ENCODE measurements at places on chromosomes 7 and 10.
A peak's percentile ranks its signal among the peaks of the same experiment; 100 is the strongest.

- no peaks in the 10 kb centered on the region for H3K27me3 ChIP-seq
- peak overlapping the region; percentile 92 for H3K27ac ChIP-seq
- H3K36me3 ChIP-seq, result no peaks in the 10 kb centered on the region
These were observed 27.4 kb upstream of the SYPL1 start for GRCh38 chr7:106139265-106140251.

DNA sequence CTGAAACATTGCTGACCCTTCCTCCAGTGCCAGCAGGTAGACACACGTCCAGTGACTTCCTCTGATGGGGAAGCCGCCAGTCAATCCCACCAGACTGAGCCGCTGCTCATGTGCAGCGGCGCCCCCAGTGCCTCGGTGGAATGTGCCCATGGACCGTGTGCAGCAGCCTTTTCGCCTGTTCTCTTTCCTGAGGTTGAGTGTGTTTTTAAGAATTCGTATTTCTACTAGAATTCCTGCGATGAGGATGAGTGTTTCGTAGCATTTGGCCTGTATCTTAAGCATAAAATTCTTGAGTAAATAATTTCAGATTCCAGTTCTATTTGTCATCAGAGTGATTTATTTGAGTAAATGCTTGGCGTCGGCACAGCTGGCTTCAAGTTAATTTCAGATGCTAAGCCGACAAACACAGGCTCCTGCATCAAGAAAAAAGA lies 35.4 kb downstream of the BNIP3 start:
- H3K36me3 ChIP-seq, result peaks cover 72% of the 10 kb centered on the region
- H3K27me3 ChIP-seq, result no peaks in the 10 kb centered on the region
- H3K27ac ChIP-seq, result no peak overlapping the region
- H3K4me1 ChIP-seq, result peaks cover 15% of the 10 kb centered on the region
- DNase-seq, result no peak
- H3K4me3 ChIP-seq, result no peak overlapping the region

- H3K27ac ChIP-seq, result no peak overlapping the region
- H3K27me3 ChIP-seq, result no peaks in the 10 kb centered on the region
- no peak overlapping the region for H3K4me3 ChIP-seq
- peaks cover 16% of the 10 kb centered on the region for H3K4me1 ChIP-seq
- H3K36me3 ChIP-seq, result no peaks in the 10 kb centered on the region
- DNase-seq, result no peak
These were observed 5.6 kb downstream of the RHBDD2 start for GRCh38 chr7:75884476-75884875.

DNA sequence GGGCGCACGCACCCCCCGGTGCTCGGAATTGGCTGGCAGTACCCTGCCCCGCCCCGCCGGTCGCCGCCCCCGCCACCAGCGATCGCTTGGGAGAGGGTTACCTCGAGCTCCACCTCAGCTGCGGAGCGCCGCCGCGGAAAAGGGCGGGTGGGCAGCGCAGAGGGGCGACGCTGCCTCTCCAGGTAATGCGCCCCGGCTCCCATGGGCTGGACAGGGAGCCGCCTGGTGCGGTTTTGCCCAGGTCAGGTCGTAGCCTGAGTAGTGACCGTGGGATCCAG lies 1.3 kb downstream of the PFKFB3 start:
- H3K36me3 ChIP-seq, result no peaks in the 10 kb centered on the region
- peaks cover 39% of the 10 kb centered on the region for H3K4me1 ChIP-seq
- DNase-seq, result no peak

- DNase-seq, result peak; percentile 41
- no peaks in the 10 kb centered on the region for H3K27me3 ChIP-seq
- H3K36me3 ChIP-seq, result no peaks in the 10 kb centered on the region
- no peak overlapping the region for H3K4me3 ChIP-seq
- H3K4me1 ChIP-seq, result peaks cover 12% of the 10 kb centered on the region
These were observed 80.6 kb downstream of the PRKAG2 start for GRCh38 chr7:151796091-151796870.

GRCh38 chr7:1054861-1055450 lies 10.6 kb downstream of the GPR146 start:
- H3K27me3 ChIP-seq, result no peaks in the 10 kb centered on the region
- peaks cover 30% of the 10 kb centered on the region for H3K4me1 ChIP-seq
- peak overlapping the region; percentile 70 for H3K27ac ChIP-seq
- no peak for DNase-seq

GRCh38 chr10:46031648-46032532 lies 1.5 kb upstream of the NCOA4 start:
- no peaks in the 10 kb centered on the region for H3K27me3 ChIP-seq
- DNase-seq, result no peak
- no peak overlapping the region for H3K4me3 ChIP-seq

GRCh38 chr7:152899548-152900109 lies 140.1 kb downstream of the ACTR3B start:
- no peak overlapping the region for H3K4me3 ChIP-seq
- no peaks in the 10 kb centered on the region for H3K36me3 ChIP-seq
- DNase-seq, result peak; percentile 88
- peaks cover 12% of the 10 kb centered on the region for H3K4me1 ChIP-seq
- peak overlapping the region; percentile 84 for H3K27ac ChIP-seq

GRCh38 chr10:127326883-127327282 lies 130.5 kb upstream of the INSYN2A start:
- no peak for DNase-seq
- H3K36me3 ChIP-seq, result no peaks in the 10 kb centered on the region
- no peaks in the 10 kb centered on the region for H3K27me3 ChIP-seq

GRCh38 chr7:99105756-99106155 lies 38.2 kb downstream of the SMURF1 start:
- peaks cover 42% of the 10 kb centered on the region for H3K4me1 ChIP-seq
- H3K27ac ChIP-seq, result peak overlapping the region; percentile 7
- no peaks in the 10 kb centered on the region for H3K36me3 ChIP-seq
- DNase-seq, result no peak
- H3K27me3 ChIP-seq, result no peaks in the 10 kb centered on the region

- no peak overlapping the region for H3K27ac ChIP-seq
- no peak for DNase-seq
- no peak overlapping the region for H3K4me3 ChIP-seq
- no peaks in the 10 kb centered on the region for H3K27me3 ChIP-seq
- no peaks in the 10 kb centered on the region for H3K36me3 ChIP-seq
These were observed 53.0 kb downstream of the PDZD8 start for GRCh38 chr10:117322260-117322659.

- no peak overlapping the region for H3K4me3 ChIP-seq
- DNase-seq, result no peak
- H3K27ac ChIP-seq, result no peak overlapping the region
- no peaks in the 10 kb centered on the region for H3K36me3 ChIP-seq
- no peaks in the 10 kb centered on the region for H3K4me1 ChIP-seq
These were observed 29.9 kb downstream of the SEC61G start for GRCh38 chr7:54729107-54729506.

GRCh38 chr10:96462606-96463151 lies 51.0 kb downstream of the TLL2 start:
- no peak for DNase-seq
- no peak overlapping the region for H3K27ac ChIP-seq
- H3K4me3 ChIP-seq, result no peak overlapping the region
- H3K36me3 ChIP-seq, result no peaks in the 10 kb centered on the region
- H3K4me1 ChIP-seq, result no peaks in the 10 kb centered on the region

DNA sequence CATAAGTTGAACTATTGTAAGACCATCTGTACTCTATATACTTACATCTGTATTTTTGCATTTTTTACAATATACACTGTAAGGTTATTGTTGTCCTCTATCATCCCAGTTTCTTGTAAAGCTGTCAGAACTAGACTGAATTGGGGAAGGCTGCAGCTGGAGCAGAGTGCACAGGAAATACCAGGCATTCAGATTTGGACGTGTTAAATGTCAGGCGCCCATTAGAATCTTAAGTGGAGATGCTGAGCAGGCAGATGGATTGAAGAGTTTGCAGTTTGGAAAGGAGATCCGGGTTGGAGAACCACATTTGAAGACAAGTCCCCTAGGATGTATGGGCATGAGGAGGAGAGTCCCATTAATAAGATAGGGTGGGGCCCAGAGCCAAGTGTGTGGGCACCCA lies 40.4 kb downstream of the MTURN start:
- peaks cover 67% of the 10 kb centered on the region for H3K4me1 ChIP-seq
- no peaks in the 10 kb centered on the region for H3K36me3 ChIP-seq
- H3K27me3 ChIP-seq, result no peaks in the 10 kb centered on the region

GRCh38 chr7:46283852-46284251 lies 362.8 kb upstream of the IGFBP3 start:
- no peaks in the 10 kb centered on the region for H3K27me3 ChIP-seq
- no peaks in the 10 kb centered on the region for H3K36me3 ChIP-seq
- H3K27ac ChIP-seq, result peak overlapping the region; percentile 20
- H3K4me3 ChIP-seq, result no peak overlapping the region
- peak; percentile 20 for DNase-seq
- no peaks in the 10 kb centered on the region for H3K4me1 ChIP-seq

DNA sequence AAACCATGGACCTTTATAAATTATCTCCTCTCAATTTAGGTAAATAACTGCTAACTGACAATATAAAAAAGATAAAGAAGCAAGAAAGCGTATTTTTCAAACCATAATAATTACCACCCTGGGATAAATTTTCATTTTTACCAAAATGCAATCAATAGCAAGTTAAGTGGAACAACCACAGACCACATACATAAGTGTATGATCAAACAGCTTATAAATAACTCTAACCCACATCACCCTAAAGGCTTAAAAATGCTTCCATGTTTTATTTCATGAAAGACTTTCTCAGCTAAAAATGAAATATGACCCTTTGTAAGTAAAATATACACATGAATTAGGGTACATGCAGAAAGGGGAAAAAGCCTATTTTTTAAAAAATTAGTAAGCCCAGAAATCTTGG lies 156.5 kb downstream of the SGMS1 start:
- no peak overlapping the region for H3K4me3 ChIP-seq
- H3K27ac ChIP-seq, result no peak overlapping the region
- no peak for DNase-seq
- no peaks in the 10 kb centered on the region for H3K36me3 ChIP-seq
- H3K4me1 ChIP-seq, result peaks cover 46% of the 10 kb centered on the region
- no peaks in the 10 kb centered on the region for H3K27me3 ChIP-seq

DNA sequence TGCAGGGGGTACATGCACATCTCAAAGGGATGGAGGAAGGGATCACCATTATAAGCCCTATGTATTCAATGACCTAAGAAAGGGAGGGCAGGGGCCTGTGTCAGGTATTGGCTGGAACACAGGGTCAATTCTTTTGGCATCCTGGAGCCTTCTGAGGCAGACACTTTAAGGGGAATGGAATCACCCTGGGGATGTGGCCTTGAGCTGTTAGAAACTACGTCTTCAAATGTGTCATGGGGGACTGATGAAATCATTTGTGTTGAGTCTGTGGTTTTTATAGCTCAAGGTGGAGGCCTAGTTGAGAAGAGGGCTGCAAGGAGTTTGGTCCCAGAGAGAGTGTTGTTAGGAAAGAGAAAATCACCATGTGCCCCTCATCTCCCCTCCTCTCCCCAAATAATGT lies 206.1 kb upstream of the CELF2 start:
- no peaks in the 10 kb centered on the region for H3K4me1 ChIP-seq
- no peaks in the 10 kb centered on the region for H3K36me3 ChIP-seq
- H3K27me3 ChIP-seq, result no peaks in the 10 kb centered on the region

- H3K36me3 ChIP-seq, result no peaks in the 10 kb centered on the region
- no peak overlapping the region for H3K4me3 ChIP-seq
- H3K4me1 ChIP-seq, result no peaks in the 10 kb centered on the region
- H3K27ac ChIP-seq, result no peak overlapping the region
These were observed 333.3 kb upstream of the SEMA3D start for GRCh38 chr7:85520175-85520574.

- no peak for DNase-seq
- H3K27me3 ChIP-seq, result no peaks in the 10 kb centered on the region
- no peak overlapping the region for H3K27ac ChIP-seq
These were observed 417.6 kb downstream of the SORCS1 start for GRCh38 chr10:106746868-106747267.

DNA sequence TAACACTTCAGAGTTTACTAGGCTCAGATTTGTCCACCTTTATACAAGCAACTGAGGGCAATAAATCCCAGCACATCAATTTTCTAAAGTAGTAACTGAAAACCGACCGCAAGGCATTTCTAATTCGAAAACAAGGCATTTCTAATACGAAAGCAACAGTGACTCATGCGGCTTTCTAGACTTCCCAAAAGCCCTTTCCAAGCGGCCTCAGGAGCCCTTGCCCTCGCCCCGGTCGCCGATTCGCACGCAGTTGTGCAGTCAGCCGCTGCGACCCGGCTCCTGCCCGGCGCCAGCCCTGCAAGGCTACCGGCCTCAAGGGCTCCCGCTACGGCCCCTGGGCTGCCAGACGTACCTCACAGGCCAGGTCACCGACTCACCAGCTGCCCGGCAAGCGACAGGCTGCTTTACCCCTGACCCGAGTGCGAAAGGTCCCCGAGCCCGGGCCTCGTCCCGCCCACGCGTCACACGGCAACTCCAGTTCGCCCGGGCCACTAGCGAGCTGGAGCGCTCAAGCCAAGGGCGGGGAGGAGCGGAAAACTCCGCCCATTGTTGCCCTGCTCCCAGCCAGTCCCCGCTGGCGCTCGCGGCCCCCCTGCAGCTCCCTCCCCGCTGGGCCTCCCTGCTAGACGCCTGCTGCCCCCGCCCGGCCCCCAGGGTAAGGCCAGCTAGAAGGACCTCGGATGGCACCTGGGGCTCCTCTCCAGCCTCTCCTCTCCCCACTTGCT lies 7.3 kb downstream of the NCOA4 start:
- H3K27me3 ChIP-seq, result no peaks in the 10 kb centered on the region
- peaks cover 89% of the 10 kb centered on the region for H3K4me1 ChIP-seq
- peak; percentile 85 for DNase-seq

DNA sequence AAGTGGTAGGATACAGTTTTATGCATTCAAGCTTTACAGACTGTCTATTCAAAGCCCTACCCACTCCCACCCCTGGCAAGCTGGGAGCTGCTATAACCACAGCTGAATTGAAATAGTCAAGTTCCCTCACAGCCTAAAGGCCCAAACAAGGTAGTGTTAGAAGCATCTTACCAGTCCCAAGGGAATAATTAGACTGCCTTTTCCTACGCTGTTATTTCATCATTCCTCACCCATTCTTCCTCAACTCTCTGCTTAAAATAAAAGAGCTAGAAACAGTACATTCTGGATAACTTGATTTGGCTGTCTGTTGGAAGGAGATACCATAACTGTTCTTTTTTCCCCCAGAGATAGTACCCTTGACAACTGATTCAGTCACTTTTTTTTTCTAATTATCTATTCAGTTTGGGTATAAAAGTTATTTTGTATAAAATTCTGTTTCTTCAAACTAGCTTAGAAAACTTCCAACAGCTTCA lies 54.0 kb downstream of the RAPGEF5 start:
- H3K27ac ChIP-seq, result no peak overlapping the region
- H3K4me1 ChIP-seq, result no peaks in the 10 kb centered on the region
- DNase-seq, result no peak
- no peak overlapping the region for H3K4me3 ChIP-seq
- no peaks in the 10 kb centered on the region for H3K27me3 ChIP-seq

DNA sequence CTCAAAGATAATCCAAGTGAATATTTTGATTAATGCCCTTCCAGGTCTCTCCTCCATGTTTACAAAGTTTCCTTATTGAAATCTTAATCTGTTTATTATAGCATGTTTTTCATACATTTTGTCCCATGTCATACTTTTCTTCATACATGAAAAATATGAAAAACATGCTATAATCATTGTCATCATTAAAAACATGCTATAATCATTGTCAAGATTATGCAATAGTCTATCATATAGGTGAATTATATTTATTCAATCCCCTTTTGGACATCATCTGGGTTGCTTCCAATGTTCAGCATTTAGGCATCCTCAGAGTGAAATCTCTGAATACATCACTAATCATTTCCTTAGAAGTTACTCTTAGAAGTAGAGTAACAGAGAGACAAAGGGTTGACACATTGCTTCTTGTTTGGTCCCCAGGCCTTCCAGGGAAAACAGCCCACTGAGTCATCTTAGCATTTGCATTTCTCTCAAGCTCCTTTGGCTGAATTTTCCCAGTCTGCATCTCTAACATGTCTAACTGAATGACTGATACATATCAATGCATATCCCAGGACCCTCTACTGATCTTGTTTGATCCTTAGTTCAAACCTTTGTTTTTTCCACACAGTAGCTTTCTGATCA lies 87.0 kb downstream of the SGMS1 start:
- peaks cover 2% of the 10 kb centered on the region for H3K4me1 ChIP-seq
- no peak overlapping the region for H3K27ac ChIP-seq
- H3K36me3 ChIP-seq, result no peaks in the 10 kb centered on the region
- H3K27me3 ChIP-seq, result no peaks in the 10 kb centered on the region
- DNase-seq, result no peak
- no peak overlapping the region for H3K4me3 ChIP-seq
